Effector memory CD8-positive, alpha-beta T cell (primary cell): ENCODE measurements at places on chromosomes 3 and 15.

GRCh38 chr3:105083945-105084344 lies 282.8 kb upstream of the ALCAM start:
- DNase-seq: no peak

DNA sequence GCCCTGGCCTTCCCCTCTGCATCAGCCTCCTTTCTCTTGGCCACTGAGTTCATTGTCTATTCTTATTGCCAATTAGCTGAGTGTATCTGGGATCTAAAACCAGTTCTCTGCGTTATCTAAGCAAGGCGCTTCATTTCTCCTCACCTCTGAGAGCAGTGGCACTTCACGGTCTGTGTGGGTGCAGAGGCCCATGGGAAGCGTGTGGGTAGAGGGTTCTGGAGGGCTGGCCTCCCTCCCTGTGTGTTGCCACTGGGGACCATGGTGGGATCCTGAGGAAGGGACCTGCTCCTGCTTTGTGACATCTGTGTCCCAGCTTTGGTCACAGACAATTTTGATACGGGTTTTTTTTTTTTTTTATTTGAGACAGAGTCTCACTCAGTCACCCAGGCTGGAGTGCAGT lies 32.7 kb downstream of the EDEM1 start:
- DNase-seq: no peak

DNA sequence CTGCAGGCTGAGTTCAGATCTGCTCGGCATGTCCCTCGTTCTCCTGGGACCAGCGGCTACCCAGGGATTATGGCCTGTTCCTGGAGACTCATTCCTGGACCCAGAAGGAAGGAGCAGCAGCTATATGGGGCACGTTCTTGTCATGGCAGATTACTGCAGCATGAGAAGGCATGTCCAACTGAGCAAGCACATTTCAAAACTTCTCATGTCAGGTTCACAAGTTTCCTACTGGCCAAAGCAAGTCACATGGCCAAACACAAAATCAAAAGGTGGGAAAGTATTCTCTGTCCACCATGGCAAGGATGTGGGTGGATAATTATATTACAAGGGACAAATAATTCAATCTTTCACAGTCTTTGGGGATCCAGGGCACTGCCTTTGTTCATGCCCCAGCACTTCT lies 71.9 kb upstream of the C15orf39 start:
- no peak for DNase-seq

DNA sequence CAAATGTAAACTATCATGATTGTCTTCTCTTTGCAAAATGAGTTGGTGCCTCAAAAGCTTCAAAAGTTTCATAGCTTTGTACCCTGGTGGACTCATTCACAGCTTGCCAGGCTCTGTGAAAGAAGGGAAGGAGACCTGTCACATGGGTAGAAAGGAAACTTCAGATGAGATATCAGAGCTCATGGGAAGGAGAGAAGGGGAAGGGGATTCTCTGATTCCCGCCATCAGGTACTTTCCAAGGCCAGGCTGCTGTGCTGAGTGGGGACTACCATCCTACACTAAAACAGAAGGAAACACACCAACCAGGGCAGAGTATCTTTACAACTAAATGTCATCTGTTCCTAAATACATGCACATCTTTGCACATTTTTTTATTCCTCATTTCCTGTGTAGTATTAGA lies 9.2 kb downstream of the ILDR1 start:
- no peak for DNase-seq

GRCh38 chr3:114867359-114867758 lies 279.7 kb downstream of the ZBTB20 start:
- no peak for DNase-seq

GRCh38 chr15:63353887-63354286 lies 27.8 kb downstream of the CA12 start:
- no peak for DNase-seq

GRCh38 chr3:14148041-14148985 lies 23.5 kb downstream of the TMEM43 start:
- DNase-seq: no peak
